ENCODE measurements at places on chromosomes 7 and 10.

DNA sequence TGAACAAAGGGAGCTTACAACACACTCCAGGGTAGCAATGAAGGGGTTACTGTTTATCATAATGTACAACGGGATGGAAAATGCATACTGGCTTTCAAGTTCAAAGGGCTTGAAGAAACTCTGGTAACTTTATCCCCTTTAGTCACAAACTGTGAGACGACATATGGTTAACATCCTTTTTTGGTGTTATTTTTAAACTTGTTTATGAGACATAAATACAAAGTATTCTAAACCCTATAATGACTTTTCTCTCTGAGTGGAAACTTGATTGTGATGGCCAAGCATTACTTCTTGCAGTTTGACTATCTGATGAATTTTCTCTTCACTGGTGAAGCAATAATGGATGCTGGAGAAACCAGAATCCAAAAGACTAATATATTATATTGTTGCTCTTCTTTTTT, 62.0 kb upstream of the SEMA3A start:
- DNase-seq: no peak

DNA sequence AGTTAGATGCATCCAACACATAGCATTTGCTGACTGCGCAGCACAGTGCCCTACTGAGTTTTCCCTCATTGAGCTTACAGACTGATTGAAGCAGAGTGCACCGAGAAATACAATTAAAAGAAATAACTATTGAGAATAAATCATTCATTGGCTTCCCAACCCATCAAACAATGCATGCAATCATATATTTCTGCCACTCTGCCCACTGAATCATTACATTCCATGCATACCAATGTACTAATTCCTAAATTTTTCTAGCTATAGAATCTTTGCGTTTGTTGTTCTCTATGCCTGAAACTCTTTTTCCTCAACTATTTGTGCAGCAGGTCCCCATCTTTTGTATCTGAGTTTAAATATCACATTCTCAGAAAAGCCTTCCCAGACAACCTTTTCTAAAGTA, 783.8 kb downstream of the SORCS1 start:
- no peak for DNase-seq

- DNase-seq: no peak
Observed at GRCh38 chr7:114554781-114555537, 140.3 kb downstream of the FOXP2 start.

GRCh38 chr7:108270385-108271015, 140.3 kb upstream of the LAMB4 start:
- DNase-seq: no peak

DNA sequence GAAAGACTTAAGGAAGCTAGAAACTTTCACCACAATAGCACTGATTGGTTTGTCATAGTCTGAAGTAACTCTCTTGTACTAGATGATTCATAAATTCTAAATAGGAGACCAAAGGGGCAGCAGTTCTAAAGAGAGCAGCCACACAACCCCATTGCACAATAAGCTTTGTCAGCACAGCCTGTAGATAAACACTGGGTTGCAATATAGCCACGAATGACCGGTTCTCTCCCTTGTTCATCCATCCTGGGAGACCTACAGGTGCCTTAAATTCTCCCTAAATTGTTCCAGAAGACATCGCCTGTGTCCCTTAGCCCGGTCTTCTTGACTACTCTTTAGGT, 167.0 kb downstream of the SNX13 start:
- no peak for DNase-seq

DNA sequence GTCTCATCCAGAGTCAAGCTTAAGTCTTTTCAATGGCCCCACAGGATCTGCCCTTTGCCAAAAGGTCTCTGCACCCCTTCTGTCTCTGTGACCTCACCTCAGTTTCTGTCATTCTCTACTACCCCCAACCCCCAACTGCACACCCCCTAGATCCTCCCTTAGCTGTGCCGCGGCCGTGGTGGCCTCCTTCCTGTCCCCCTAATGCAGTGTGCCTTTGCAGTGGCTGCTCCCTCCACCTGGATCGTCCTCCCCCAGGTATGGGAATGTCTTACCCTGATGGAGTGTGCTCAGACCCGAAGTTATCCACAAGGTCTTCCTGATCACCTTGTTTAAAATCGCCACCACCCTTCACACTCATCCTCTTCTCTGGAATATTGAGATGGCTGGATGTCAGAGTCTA, 9.6 kb downstream of the FGF8 start:
- no peak for DNase-seq

DNA sequence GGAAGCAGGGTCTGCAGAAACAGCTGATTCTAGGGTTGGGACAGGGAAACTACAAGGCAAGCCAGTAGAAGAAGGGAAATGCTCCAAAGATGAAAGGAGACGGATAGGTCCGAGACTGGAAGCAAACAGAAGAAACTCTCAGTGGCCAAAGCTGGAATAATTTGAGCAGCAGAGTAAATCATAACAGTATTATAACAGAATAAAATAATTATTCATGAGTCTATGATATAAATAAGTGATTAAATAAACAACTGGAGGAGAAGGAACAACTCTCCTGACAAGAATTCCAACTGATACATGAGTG, 27.6 kb downstream of the EZH2 start:
- DNase-seq: no peak

- DNase-seq: no peak
Observed at GRCh38 chr7:30971440-30971839, 7.7 kb downstream of the GHRHR start.

GRCh38 chr7:114567416-114567815, 152.8 kb downstream of the FOXP2 start:
- no peak for DNase-seq

GRCh38 chr10:70893227-70894006, 5.1 kb upstream of the PCBD1 start:
- no peak for DNase-seq

GRCh38 chr10:87519582-87519981, 14.9 kb downstream of the MINPP1 start:
- DNase-seq: no peak

DNA sequence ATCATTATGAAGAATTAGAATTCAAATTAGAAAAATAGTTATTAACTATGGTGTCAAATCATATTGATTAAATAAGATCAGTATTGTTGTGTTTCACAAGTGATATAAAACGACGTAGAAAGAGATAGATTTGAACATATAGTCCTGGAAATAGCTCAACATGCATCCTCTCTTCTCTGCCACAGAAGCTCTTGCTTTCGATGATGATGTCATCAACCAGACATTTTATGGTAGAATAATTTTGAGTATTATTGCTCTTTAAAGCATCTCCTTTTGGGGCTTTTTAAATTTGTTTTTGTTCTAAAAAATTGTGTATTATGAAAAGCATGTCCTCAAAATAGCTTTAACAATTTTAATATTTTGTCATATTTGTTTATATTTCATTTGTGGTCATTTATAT, 95.0 kb downstream of the DGKB start:
- DNase-seq: no peak

DNA sequence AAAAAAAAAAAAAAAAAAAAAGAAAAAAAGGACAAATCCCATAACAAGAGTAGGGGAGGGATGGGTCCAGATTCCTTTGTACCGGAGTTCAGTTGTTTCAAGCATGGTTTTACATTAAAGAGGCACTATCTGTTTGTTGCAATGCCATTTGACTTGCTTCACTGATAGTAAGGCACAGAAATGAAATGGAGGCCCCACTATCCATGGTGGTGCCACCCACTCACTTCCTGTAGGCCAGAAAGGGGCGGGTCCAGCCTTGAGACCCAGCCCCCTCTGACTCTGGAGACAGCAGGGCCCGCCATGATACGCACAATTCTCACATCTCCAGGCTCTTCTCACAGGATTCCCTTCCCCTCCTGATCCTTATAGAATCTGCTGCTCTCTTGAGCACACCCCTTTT, 100.0 kb downstream of the CLEC2L start:
- no peak for DNase-seq

GRCh38 chr7:73717991-73718405, 1.5 kb downstream of the STX1A start:
- DNase-seq: no peak

- DNase-seq: no peak
Observed at GRCh38 chr10:24963521-24964041, 11.2 kb upstream of the PRTFDC1 start.

DNA sequence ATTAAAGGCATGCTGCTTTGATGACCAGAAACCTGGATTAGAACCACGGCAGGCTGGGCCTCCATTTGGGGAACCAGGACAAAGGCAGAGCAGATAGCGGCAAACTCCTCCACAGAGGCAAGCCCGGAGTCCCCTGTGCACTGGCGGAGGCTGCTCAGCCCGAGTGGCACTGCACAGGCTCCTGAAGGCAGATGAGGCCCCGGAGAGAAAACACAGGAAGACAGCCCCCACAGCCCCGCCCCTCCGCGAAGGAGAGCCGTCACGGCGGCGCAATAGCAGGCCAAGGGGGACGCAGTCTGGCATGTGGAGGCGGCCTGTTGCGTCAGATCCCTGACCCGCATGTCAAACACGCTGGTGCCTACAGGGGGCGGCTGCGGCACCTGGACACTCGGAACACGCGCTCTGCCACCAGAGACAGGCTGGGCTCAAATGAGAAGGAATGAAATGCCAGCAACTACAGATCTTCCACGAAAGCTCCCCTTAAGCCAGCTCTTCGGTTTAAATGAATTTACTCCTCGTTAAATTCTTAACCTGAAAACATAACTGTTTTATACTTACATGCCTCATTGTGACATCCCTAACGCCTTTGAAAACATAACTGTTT, 128.5 kb downstream of the MAD1L1 start:
- DNase-seq: peak; percentile 75

DNA sequence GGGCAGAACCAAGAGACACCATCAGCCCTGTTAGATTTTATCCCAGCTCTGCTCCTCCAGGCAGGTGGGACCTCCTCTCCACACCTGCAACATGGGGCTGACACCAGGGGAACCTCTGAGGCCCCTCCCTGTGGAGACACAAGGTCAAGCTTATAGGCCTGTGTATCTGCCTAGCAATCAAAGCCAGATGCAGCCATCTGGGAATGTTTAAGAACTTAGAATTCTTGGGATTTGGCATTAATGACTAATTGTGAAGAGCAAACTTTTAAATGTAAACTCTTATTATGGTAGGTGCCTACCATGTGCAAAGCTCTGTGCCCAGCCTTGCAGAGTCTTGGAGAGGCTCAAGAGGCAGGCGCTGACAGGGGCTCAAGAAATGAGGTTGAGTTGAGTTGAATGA, 52.1 kb downstream of the TBATA start:
- DNase-seq: no peak

DNA sequence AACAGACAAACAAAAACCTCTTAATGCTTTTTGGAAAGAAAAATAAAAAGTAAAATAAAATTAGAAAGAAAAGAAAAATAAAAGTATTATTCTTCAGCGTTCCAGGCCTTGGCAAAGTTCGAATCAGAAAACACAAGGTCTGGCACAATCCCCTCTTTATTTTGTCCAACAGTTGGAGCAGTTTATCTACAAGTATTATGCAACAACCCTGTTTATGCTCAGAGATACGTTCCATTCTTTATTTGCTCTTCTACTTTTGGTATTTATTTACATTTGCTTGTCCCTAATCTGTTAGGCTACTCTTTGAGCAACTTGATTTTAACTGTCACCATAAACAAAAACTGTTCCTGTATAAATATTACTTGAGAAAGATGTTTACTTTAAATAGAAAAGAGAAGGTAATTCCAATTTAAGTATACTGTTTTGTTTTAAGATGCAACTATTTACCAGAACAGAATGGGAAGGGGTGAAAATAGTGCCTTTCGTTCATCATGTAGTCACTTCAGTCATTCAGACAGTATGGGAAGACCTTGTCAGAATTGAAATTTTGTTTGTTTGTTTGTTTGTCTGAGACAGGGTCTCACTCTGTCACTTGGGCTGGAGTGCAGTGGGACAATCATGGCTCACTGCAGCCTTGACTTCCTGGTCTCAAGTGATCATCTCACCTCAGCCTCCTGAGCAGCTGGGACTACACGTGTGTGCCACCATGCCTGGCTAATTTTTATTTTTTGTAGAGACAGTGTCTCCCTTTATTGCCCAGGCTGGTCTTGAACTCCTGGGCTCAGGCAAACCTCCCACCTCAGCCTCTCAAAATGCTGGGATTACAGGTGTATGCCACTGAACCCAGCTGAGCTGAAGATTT, 5.7 kb downstream of the PDK4 start:
- DNase-seq: peak; percentile 74

DNA sequence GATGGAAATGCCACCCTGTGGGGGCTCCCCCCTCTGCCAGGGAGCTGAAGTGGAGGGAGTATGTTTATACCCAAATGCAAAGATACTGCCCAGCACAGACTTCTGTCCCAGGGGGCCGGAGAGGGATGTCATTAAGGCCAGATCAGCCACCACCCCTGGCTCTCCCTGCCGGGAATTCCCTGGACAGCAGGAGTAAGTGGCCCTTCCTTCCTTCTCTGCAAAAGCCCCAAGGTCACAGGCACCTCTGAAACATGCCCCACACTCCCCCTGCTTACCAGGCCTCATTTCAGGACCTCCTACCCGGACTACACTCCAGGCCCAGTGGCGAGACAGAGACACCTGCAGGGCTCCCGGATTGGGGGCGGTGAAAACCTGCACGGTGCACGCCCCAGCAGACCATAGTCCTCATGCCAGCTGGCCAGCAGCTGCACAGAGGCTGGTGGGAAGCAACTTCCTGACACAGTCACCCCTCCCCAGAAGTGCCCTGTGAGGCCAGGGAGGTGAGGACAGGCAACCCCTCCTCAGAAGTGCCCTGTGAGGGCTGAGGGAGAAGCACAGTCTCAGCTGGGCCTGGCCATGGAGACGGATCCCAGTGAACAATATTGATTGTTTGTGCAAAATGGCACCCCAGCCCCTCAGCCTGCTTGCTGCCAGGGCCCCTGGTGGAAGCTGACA, 33.0 kb upstream of the RET start:
- DNase-seq: no peak

- DNase-seq: no peak
Observed at GRCh38 chr7:54541669-54542625, at the start of gene VSTM2A. Gene VSTM2A, plus strand, starts transcription at chr7:54542375. Its CDS starts 356 bp downstream, at chr7:54542731.

- no peak for DNase-seq
Observed at GRCh38 chr7:129191272-129191671, 2.8 kb downstream of the SMO start.

DNA sequence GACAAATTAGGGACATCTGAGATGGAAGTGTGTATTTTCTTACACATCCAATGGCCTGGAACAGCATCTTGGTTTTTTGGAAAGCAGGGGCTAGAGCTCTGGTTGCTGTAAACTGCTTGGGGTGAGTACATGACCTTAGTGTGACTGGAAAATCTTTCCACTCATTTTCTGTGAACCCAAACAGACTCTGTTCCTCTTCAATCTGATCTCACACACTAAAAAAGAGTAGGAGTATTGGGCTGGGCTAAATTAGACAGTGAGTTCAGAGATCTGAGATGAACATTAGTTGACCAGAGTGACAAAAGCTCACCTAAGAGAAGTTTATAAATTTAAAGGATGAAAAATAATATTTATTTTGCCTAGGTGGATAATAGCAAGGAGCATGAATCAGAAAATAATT, 59.2 kb downstream of the OR13A1 start:
- no peak for DNase-seq

DNA sequence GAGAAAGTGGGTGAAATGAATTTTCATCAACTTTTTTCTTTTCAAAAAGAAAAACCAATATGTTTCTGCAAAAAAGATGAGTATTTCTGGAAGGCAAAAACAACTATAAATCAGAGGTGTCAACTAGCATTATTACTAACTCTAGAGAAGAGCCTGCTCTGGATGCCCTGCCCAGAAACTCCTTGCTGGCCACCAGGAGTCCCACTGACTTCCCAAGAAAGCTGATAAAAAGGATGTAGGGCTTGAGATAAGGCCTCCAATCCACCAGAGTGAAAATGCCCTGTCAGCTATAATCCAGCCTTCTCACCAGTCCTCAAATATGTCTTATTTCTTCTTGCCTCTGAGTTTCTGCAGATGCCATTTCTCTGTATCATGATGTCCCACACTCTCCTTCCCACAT, 16.7 kb upstream of the FZD1 start:
- DNase-seq: no peak

GRCh38 chr7:96061844-96062243, 260.1 kb downstream of the SLC25A13 start:
- DNase-seq: no peak
